Stimulated activated CD4-positive, alpha-beta T cell treated with anti-CD3 and anti-CD28 coated beads, Interleukin-1b, Interleukin-23, amount 100 ng/mL, for 24 hours (primary cell): ENCODE measurements at places on chromosomes 3 and 15.

GRCh38 chr15:63603516-63603915, 6.3 kb downstream of the FBXL22 start:
- DNase-seq = no peak

- DNase-seq = no peak
These were observed 119.4 kb upstream of the ROBO1 start for GRCh38 chr3:79887213-79887612.

GRCh38 chr15:25091421-25092158, 136.8 kb downstream of the SNRPN start:
- DNase-seq = no peak

- no peak for DNase-seq
These were observed 516.8 kb upstream of the PROK2 start for GRCh38 chr3:72301779-72302178.
